ENCODE measurements at places on chromosomes 12 and 14.

GRCh38 chr12:116695464-116695725 is 42.5 kb downstream of the SPRING1 start:
- DNase-seq: no peak

- DNase-seq: no peak
Observed at GRCh38 chr12:22533155-22533554, 11.2 kb downstream of the C2CD5 start.

GRCh38 chr14:92587700-92588085 is 74.1 kb downstream of the RIN3 start:
- DNase-seq: no peak

DNA sequence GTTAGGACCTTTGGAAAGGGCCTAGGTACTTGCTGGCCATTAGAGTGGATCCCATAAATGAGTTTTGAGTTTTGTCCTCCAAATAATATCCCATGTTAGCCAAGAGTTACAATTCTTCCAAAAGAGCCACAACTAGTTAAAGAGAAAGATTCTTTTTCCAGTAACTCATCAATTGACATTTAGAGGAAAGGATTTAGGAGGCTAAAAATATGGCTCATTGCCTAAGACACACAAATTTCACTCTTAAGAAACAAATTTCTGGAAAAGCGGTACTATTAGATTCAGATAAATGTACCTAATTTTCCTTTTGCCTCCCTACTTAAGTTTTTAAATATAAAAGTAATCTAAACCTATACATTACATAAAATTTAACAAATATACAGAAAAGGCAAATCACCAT is 21.3 kb downstream of the DACT1 start:
- no peak for DNase-seq

DNA sequence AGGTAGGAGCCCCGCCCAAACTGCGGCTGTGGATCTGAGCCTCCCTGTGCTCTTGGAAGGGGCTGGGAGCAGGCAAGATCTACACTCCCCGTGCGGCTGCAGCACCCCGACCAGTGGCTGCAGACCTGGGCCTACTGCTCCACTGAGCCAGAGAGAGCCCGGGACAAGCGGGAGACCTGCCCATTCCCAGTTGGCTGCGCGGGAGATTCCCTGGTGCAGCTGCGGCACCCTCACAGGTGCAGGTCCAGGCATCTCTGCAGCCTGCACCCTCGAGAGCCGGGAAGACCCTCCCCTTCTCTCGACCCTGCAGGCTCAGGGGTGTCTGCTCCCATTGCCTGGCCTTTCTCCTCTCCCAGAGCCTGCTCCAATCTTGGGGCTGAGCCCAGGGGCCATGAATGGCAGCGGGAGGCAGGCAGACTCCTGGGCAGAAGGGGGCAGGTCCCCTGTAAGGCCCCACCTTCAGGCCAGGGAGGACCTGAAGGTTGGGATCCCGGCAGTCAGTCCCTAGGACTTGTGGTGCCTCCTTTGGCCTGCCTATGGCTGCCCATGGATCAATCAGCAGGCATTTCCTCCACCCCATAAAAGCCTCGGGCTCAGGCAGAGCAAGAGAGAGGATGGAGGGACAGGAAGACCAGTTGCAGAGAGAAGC is 8.8 kb upstream of the A2M start:
- no peak for DNase-seq

DNA sequence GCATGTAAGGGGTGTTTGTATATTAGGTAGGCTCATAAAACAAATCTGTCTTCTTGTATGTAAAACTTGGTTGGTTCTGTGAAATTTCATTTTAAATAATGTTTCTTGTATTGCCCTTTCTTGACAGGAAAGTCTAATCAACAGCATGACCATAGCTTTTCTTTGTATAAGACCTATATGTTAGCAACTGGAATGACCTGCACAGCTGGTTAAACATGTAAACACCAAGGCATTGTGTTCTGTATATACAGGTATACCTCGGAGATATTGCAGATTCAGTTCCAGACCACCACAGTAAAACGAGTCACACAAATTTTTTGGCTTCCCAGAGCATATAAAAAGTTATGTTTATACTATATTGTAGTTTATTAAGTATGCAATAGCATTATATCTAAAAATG is 183.6 kb downstream of the ERC1 start:
- DNase-seq: no peak

- DNase-seq: no peak
Observed at GRCh38 chr12:128305336-128305892, 38.4 kb downstream of the TMEM132C start.

- peak; percentile 23 for DNase-seq
Observed at GRCh38 chr14:61894452-61895077, 132.3 kb downstream of the SNAPC1 start.

- no peak for DNase-seq
Observed at GRCh38 chr14:101395779-101396178, 165.5 kb upstream of the DIO3 start.

DNA sequence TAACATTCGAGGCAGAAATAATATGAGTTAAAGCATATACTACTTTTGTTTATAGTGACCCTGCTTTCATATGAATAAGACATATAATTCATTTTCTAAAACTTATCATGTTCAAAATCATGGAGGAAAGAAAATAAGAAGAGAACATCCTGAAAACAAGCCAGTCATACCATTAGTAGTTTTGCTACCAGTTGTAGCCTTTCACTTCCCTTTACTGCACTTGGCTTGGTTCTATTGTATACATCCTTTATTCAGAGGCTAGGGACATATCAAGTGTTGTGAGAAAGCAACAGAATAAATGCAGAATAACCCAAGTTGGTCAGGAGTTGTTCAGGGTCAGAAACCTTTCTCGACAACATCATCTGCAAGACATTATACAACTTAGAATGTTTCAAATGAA is 598.7 kb downstream of the SOX5 start:
- DNase-seq: no peak

DNA sequence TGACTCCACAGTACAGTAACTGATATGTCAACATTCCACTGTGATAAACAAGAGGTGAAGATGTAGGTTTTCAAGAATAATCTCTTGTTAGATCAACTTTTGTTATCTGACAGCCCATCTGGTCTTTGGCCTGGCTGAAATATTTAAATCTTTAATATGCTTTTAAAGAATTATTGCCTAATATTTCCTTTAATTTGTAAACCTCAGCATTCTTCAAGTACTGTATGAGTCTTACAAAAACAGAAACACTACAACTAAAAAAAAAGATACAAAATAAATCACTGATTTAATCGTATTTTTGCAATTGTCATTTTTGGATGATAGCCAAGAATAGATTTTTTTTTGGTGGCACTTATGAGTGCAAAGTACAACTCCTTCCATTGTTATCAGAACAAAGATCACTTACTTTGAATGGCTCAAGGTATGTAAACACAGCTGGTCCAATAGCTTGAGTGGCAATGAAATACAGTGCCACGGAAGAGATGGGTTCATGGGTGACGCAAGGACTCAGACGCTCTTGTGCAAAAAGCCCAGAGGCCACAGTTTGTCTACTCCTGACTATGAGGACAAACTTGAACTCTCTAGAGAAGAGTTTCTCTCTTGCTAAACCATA is 109.5 kb downstream of the PAX9 start:
- no peak for DNase-seq

- DNase-seq: no peak
Observed at GRCh38 chr12:48013287-48013686, 9.0 kb upstream of the COL2A1 start.

DNA sequence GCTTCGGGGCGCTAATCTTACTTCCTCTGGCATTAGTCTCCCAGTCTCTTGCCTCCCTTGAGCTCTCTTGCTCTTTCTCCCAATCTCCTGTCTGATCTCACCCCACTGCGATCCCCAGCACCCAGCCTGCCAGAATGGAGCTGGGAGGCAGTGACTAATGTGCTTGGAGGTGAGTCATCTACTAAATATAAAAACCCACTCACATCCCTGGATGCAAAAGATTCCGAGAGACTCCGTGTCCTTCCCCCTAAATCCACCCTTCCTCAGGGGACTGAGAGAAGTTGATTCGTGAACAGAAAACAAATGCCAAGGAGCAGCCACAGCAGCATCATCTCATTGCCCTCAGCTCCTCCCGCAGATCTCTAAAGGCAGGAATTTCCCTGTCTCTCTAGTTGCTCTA is 45.7 kb upstream of the KCNA5 start:
- DNase-seq: peak; percentile 56

DNA sequence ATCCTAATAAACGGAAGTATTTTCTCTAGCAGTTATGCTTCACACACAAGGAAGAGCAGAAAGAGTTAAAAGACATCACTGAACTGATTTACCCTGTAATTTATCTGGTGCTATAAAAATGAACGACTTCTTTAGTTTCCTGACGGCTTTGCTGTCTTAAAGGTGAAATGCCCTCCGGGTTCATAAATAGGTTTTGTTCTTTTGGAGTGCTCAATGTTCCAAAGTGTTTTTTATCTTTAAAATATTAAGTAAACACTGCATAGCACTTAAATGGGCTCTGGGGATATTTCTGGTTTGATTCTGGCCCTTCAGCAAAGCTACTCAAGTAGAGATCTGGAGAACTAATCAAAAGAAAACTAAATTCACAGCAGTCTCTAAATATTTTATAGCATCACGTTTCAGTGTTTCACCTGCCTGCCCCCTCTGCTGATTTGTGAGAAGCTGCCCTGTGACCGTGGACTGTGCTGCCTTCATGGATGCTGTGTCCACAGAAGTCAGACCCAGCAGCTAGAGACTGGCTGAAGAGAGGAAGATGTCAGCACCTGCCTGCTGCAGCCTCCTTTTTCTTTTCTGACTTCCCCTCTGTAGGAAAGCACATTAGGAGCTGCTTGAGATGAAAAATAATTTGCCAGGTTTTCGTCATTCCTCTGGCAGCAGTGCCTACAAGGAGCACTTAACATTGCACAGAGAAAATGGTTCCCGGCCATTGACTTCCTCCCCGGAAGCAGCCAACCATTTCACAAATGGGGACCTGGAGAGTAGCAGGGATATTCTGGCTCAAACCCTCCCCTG is 205.1 kb upstream of the FSCB start:
- DNase-seq: no peak

DNA sequence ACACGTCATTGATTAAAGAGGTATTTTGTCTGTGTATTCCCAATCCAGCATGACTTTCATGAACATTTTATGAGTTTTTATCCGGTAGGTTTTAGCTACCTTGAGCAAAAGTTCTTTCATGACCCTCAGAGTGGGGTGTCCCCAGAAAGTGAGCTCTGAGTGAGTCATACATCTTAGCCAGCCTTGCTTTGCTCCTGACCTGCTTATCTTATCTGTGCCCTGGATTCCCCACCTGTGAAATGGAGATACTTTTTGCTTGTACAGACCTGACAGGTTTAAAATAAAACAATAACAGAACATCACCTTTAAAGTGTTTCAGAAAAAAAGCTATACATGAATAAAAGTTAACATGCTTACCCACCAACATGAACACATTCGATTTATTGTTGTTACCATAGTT is 202.8 kb upstream of the SOX5 start:
- DNase-seq: no peak

DNA sequence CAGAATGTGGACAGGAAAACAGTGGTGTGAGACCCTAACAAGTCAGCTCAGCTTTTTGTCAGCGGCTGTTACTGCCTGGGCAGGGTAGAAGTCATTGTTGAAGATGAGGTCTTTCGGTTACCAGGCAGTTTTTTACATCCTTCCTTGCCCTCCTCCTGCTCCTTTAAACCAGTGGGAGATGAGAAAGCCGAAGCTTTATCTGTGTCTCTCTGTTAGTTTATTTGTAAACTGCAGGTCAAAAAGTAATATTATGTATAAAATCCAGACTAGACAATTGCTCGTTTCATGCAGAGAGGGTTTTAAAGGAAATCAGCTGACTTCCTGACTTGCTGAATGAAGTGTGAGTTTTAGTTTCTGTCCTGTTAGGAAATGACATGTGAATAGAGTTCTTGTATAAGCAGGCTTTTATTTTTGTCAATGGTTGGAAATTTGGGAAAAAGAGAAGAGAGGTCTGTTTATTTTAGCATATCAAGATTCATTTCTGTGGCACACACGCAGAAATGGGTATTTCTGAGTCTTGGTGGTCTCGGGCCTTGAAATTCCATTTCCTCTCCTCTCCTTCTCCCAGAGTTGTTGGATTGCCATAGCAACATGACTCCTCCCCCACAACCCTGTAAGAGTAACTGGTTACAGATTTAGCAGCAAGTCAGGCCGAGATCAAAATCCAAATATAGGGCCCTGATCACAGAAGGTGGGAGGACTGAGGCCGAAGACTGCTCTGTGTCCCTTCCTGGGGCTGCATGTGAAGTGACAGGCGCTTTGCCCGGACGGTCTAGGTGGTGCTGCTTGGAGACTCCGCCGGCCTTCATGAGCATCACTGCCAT is 60.8 kb downstream of the SAMD4A start:
- no peak for DNase-seq

- no peak for DNase-seq
Observed at GRCh38 chr12:32010631-32011336, 51.6 kb downstream of the RESF1 start.

DNA sequence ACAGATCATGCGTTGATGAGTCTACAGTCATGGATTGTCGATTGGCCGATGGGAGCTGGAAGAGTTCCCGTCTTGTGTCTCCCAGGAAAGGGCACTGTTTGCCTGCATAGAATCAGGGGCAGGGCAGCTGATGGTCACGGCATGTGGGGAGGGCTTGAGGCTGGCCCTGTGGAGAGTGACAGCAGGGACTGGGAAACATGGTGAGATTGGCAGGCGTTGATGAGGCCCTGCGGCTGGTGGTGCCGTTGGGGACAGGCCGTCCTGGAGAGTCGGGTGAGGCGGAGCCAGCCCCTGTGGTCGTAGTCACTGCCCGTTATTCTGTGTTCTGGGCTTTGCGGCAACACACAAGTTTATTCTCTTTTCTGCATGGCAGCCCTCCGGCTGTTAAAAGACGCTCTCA is 52.9 kb downstream of the TECPR2 start:
- DNase-seq: no peak

GRCh38 chr14:99763527-99764221 is 29.5 kb upstream of the EML1 start:
- no peak for DNase-seq

DNA sequence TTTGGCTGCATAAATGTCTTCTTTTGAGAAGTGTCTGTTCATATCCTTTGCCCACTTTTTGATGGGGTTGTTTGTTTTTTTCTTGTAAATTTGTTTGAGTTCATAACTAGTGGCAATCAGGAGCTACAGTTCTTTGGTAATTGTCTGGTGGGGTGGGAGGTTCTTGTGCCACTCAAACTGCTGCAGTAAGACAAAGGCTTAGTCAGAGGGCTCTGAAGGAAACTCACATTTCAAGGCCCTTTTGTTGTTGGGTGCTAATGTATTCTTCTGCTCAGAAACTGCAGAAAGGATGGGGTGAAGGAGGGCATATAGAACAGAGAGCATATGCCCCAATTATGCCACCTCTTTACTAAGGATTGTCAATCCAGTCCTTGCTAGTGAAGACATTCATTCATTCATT is 21.9 kb downstream of the MYRFL start:
- DNase-seq: no peak

Data from NCI-H226 (cell line).